D341Med (cell line): ENCODE measurements at places on chromosomes 16 and 17.

- DNase-seq: no peak
Measured at GRCh38 chr17:45756266-45756991, 27.7 kb upstream of the CRHR1 start.

DNA sequence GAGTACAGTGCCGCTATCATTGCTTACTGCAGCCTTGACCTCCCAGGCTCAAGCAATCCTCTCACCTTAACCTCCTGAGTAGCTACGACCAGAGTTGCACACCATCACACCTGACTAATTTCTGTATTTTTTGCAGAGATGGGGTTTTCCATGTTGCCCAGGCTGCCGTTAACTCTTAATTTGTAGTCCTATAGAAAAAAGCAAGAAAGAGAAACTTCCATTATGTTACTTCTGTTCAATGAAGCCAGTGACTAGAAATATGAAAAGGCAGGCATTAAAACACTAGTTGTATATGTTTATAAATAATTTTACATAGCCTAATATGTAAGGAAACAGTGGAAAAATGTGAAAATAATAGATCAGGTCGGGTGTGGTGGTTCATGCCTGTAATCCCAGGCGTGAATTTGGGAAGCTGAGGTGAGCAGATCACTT lies 9.7 kb downstream of the RAD51C start:
- no peak for DNase-seq

GRCh38 chr17:68843522-68843921 lies 111.7 kb downstream of the ABCA8 start:
- DNase-seq: no peak

DNA sequence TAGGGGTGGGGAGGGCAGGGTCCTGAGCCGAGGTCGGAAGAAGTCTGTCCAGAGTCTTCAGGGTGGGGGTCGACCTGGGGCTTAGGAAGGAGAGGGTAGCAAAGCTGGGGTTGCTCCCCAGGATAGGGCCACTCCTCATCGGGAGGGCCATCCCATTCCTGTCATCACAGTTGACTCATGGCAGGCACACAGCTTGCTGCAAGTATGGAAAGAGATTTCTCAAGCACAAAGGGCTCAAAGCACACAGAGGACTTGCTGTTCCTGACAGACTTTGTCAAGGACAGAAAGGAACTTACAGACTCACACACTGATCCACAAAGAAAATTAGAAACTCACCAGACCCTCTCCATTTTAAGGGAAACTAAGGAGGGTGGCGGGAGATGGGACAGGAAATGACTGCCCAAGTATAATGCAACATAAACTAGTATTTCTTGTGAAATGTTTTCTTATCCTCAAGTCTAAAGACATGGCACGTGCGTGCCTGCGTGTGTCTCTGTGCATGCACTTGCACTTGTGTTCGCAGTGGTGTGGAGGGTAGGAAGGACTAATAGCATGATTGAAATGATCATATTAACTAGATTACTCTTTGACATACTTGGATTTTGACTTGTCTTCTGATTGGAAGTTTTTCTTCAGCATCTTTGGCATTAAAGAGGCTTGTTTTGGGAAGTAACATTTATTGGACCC lies 2.4 kb downstream of the AOC2 start:
- DNase-seq: no peak
